Hippocampal formation (tissue), 2 donors: ENCODE measurements at places on chromosomes 7 and 10.

DNA sequence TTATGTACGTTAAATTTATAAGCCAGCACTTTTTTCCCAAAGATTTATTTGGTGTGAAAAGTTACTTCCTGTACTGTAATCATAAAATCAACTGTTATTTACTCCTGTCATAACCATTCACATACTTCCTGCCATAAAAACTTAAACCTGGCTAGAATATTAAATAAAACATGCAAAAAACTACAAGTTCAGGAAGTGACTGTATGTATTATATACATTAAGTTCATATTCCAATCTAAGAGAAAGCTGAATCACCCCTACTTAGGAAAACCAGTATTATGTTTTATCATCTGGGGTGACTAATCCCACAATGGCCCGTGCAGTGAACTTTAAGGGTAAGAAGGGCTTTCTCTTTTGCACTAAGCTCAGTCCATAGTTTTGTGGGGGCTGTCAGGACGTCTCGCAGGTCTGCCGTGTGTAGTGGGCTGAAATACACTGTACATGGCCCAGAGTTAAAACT lies 183.7 kb upstream of the KLF14 start:
- DNase-seq, result no peak

GRCh38 chr7:871900-872537 lies 4.3 kb upstream of the GET4 start:
- no peak for DNase-seq

GRCh38 chr7:147524726-147525250 lies 1065.8 kb upstream of the C7orf33 start:
- no peak for DNase-seq

GRCh38 chr7:5708271-5708670 lies 73.2 kb downstream of the RNF216 start:
- no peak for DNase-seq

GRCh38 chr7:18194616-18195015 lies 167.0 kb upstream of the PRPS1L1 start:
- DNase-seq, result no peak

DNA sequence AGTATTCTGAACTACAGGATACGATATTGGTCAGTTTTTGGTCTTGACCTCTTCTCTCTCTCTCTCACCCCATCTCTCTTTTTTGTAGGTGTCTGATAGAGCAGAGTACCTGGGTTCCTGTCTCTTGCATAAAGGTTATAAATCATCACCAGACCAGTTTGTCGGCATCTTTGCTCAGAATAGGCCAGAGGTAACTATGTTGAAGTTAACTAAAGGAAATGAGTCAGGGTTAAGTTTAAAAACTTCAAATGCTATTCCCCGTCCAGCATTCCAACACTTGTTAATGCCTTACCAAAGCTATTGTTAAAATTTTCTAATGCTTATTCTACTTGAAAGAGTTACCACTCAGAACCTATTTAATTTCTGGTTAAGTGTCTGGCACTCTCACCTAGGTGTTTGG lies 30.7 kb downstream of the ACSL5 start:
- DNase-seq, result no peak

DNA sequence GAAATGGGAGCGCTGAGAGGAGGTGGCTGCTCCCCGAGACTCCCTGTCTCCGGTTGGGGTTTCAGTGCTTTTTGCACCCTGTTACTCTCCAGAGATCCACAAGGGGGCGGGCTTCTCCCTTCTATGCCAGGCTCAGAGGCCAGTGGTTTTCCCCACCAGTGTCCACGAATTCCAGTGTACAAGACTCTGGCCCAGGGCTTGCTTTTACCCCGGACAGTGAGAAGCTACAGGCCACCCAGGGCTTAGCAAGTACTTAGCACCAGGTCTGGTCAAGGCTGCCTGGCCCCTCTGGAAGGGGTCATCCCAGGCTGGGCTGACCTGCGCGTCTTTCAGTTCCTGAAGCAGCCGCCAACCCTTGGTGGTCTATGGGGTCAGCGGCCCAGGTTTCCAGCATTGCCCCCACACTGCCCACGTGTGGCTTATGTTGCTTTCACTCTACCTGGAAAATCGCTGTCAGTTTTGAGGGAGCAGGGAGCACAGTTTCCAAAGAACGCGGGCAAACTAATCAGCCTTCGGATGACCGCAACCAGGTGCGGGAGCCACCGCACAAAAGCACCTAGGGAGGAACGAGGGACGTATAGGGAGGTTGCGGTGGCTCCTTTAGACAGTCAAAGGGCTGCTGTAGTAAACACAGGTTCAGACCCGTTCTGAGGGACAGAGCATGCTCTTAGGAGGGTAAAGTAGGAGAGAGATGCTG lies 6.8 kb downstream of the CYP26A1 start:
- peak; percentile 19 for DNase-seq

- no peak for DNase-seq
Observed at GRCh38 chr7:70257921-70258320, 659.6 kb downstream of the AUTS2 start.

GRCh38 chr10:90424730-90425129 lies 433.1 kb downstream of the HTR7 start:
- no peak for DNase-seq

GRCh38 chr7:80529362-80529761 lies 17.5 kb upstream of the GNAT3 start:
- DNase-seq, result no peak

- DNase-seq, result no peak
Observed at GRCh38 chr7:139044813-139045794, 9.3 kb upstream of the ZC3HAV1L start.

GRCh38 chr10:93165367-93165766 lies 91.7 kb downstream of the CYP26A1 start:
- no peak for DNase-seq

GRCh38 chr7:89563597-89563996 lies 590.7 kb upstream of the STEAP1 start:
- DNase-seq, result no peak
